NCI-H1105 (cell line): ENCODE measurements at places on chromosomes 2 and 18.

GRCh38 chr18:76579301-76579695 is 84.3 kb upstream of the ZNF516 start:
- no peak for DNase-seq

GRCh38 chr2:219569041-219569440 is 2.3 kb downstream of the OBSL1 start:
- no peak for DNase-seq

DNA sequence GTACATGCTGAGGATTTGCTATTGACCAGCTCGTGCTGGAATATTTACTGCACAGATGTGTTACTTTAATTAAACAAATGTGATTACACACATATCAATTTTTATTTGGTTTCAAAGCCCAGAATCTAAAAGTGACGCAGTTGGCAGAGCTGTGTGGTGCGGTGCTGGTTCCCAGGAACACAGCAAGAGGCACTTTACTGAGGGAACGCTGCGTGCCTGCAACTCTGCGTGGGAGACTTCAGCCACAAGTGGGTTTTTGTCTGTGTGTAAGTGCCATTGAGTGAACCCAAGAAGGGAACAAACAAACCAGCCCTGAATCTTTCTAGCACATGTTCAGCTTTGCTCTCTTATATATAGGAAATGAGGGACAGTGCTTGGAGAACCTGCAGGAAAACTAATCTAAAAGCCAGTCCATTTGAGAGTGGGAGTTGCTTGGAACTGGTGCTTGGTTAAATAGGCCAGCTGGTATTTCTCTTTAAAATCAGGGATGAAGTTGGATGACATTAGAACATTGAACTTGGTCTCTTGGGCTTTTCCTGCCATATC is 196.6 kb upstream of the CELF4 start:
- DNase-seq: no peak

DNA sequence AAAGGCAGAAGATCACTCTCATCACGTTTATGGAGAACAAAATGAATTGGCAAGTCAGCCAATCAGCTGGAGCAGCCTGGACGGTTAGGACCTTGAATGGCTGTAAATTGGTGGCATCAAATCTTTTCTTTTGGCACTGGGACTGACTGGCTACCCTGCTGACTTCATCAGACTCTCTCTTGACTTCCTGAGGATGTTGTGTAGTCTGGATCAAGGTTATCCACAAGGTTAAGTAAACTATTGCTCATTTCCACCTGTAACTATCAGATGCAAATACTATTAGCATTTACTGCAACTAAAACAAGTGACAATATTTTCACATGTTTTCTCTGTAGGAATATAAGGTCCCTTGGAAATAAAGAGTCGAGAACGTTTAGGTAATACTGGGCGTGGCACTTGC is 134.3 kb upstream of the RASGRP3 start:
- no peak for DNase-seq

GRCh38 chr2:227562581-227562980 is 36.1 kb upstream of the SCYGR2 start:
- DNase-seq: no peak

GRCh38 chr2:237977380-237977779 is 10.6 kb downstream of the UBE2F start:
- DNase-seq: no peak

GRCh38 chr2:17849275-17849674 is 29.2 kb upstream of the KCNS3 start:
- no peak for DNase-seq

DNA sequence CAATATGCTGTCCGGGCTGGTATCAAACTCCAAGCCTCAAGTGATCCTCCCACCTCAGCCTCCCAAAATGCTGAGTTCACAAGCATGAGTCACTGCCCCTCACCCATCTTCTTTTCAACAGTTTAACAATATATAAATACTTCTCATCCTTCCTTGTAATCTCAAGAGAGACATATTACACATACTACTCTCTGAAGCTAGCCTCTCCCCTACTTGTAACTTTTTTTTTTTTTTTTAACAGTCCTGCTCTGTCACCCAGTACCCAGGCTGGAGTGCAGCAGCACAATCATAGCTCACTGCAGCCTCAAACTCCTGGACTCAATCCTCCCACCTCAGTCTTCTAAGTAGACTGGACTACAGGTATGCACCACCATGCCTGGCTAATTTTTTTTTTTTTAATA is 5.7 kb downstream of the GFPT1 start:
- no peak for DNase-seq

DNA sequence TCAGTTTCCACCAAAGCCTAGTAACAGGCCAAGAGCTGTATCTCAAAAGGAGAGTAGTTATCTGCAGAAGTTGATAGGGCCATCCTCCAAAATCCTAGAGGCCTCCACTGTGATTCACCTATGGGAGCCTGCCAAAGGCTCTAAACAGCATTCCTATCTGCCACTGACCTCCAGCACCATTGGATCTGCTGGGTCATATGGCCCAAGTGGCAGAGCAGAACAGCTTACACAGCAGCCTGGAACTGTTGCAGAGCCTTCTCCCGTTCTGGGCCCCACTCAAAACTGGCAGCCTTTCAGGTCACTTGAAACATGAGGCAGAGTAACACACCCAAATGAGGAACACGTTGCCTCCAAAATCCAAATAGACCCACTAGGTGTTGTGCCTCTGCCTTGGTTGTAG is 345.2 kb upstream of the RND3 start:
- DNase-seq: no peak

DNA sequence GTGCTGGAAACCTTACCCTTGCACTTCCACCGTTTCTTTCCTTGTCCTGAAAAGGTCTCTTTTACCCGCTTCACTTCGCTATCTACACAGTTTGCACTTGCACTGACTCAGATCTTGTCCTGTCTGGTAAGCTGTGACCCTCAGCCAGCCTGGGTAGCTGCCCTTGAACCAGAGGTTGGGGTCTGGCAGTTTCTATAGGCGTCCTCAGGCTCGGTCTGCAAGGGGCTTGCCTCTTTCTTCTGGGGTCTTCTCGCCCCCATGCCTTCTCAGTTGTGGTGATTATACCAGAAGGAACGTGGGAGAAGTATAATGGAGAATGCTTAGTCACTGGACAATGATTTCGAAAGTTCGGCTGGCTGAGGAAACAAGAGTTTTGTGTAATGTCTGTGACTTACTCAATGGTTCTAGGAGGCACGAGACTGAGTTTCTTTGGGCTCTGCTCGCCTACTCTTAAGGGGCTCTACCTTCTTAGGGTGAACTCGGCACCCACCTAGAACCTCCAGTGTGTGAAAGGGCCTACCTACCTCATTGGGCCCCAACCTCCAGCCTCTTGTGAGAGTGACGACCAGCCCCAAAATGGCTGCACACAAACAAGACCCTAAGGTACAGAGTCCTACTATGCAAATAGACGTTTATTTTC is 6.9 kb upstream of the STAT1 start:
- DNase-seq: no peak

DNA sequence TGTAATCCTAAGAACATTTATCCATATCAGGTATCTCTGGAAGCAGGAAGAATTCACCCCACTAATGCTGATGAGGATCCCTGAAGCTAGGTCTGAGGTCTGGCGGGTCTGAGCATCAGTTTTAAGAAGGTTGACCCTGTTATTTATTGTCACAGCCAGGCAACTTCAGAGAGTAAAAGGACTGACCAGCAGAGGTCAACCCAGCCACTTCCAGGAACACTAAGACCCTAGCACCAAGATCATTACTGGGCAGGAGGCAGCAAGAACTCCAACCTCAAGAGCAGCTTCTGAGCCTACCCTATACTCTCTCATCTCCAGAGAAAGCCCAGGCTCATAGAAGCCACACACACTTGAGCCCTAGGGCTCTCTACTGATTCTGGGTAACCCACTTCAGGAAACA is 901.4 kb downstream of the DCDC2C start:
- DNase-seq: no peak

DNA sequence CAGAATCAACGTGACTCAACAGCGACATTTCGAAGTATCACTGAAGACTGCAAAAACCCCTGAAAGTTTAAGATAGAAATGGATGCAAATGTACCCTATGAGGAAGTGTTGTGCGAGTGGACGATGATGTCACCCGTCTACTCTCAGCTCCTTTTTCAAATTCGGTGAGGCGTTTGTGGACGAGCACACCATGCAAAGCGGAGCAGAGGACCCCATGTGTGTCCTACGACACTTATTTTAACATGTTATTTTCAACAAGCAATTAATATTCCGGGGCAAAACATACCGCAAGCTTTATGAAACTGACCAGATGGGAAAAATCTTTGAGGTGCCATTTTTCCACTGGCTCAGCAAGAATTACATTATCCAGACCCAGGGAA is 2.0 kb downstream of the PXDN start:
- DNase-seq: no peak
